ENCODE measurements at places on chromosomes 16 and 17. TPM values are rescaled to one million over a fixed set of nuclear protein-coding genes. Genes with fewer than 3 reads are reported as not detected.

DNA sequence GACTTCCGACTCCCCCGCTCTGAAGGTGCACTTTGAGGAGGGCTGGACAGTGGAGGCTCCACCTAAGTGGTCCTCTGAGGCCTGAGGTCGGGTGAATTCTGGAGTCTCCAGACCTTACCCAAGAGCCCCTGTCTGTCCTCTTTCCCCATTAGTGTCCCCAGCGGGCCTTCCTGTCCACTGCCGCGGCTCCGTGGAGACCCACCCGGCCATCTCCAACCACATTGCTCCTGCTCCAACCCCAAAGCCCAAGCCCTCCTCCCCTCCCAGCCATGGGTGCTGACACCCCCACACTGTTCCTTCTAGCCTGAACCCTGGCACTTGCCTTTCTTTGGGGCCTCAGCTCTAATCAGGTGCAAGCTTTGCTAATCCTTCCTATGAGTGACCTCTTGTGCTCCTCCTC, 283.1 kb upstream of the TNRC6C start:
- DNase-seq, result peak; percentile 59
- no peaks in the 10 kb centered on the region for H3K4me1 ChIP-seq
- no peak overlapping the region for H3K4me3 ChIP-seq
- peaks cover 3% of the 10 kb centered on the region for H3K36me3 ChIP-seq
- H3K27ac ChIP-seq, result no peak overlapping the region

- H3K27ac ChIP-seq, result peak overlapping the region; percentile 99
- H3K4me3 ChIP-seq, result peak overlapping the region; percentile 92
- no peak for DNase-seq
- no peaks in the 10 kb centered on the region for H3K27me3 ChIP-seq
Measured at GRCh38 chr16:71895679-71896365, 491 bp downstream of the IST1 start.

- H3K36me3 ChIP-seq, result no peaks in the 10 kb centered on the region
- peaks cover 11% of the 10 kb centered on the region for H3K4me1 ChIP-seq
- H3K27ac ChIP-seq, result no peak overlapping the region
- peak; percentile 61 for DNase-seq
- H3K27me3 ChIP-seq, result no peaks in the 10 kb centered on the region
Measured at GRCh38 chr16:75203096-75203495, 3.9 kb downstream of the CTRB2 start.

Gene ZP2
- not detected for total RNA-seq

- no peak overlapping the region for H3K27ac ChIP-seq
- no peaks in the 10 kb centered on the region for H3K27me3 ChIP-seq
- DNase-seq, result no peak
- H3K4me1 ChIP-seq, result peaks cover 37% of the 10 kb centered on the region
- no peaks in the 10 kb centered on the region for H3K36me3 ChIP-seq
Measured at GRCh38 chr17:80065478-80066170, 29.2 kb downstream of the CCDC40 start.

GRCh38 chr16:23107117-23107516, 42.1 kb downstream of the USP31 start:
- H3K4me1 ChIP-seq, result peaks cover 13% of the 10 kb centered on the region
- H3K27me3 ChIP-seq, result no peaks in the 10 kb centered on the region
- H3K4me3 ChIP-seq, result no peak overlapping the region
- no peak overlapping the region for H3K27ac ChIP-seq
- H3K36me3 ChIP-seq, result peaks cover 8% of the 10 kb centered on the region

GRCh38 chr16:56747486-56748045, 17.6 kb downstream of the NUP93 start:
- peak overlapping the region; percentile 30 for H3K27ac ChIP-seq
- peaks cover 78% of the 10 kb centered on the region for H3K4me1 ChIP-seq
- DNase-seq, result no peak

DNA sequence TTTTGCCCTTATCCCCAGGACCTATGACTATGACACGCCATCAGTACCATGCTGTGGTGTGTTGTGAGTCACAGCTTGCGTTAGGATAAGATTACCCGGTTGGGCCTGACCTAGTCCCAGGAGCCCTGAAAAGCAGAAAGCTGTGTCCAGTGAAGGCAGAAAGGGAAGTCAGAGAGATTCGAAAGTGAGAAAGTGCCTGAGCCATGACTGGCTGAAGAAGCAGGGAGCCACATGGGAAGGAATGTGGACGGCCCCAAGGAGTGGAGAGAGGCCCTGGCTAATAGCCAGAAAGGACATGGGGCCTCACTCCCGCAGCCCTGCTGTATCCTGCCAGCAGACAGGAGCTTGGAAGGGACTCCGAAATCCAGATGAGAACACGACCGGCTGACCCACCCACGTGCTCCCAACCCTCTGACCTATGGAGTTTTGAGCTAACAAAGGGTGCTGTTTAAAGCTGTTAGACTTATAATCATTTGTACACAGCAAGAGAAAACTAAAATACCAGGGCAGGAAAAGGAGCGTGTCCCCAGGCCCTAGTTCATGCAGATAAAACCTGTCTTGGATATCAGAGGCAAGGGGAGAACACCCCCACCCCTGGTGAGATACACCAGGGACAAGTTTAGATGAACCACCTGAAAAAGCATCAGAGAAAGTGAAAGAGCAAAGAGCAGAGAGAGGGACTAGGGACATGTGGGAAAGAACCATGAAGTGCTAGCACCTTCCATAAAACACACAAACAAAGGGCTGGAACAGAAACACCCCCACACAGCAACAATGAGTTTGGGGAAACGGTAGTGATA, 115.3 kb downstream of the SLC39A11 start:
- peak overlapping the region; percentile 60 for H3K4me3 ChIP-seq
- peak overlapping the region; percentile 98 for H3K27ac ChIP-seq
- no peaks in the 10 kb centered on the region for H3K27me3 ChIP-seq
- no peak for DNase-seq
- peaks cover 28% of the 10 kb centered on the region for H3K4me1 ChIP-seq
- no peaks in the 10 kb centered on the region for H3K36me3 ChIP-seq

Gene NPIPB9
- 2.9 TPM for total RNA-seq

Gene CACNG4
- 6.9 TPM for total RNA-seq

GRCh38 chr17:9195411-9195810, 174.1 kb downstream of the NTN1 start:
- no peak for DNase-seq
- no peaks in the 10 kb centered on the region for H3K36me3 ChIP-seq
- H3K4me1 ChIP-seq, result peaks cover 23% of the 10 kb centered on the region

Gene SMIM36
- total RNA-seq, result not detected

GRCh38 chr16:26365161-26365940, 673.6 kb downstream of the HS3ST4 start:
- DNase-seq, result no peak
- no peaks in the 10 kb centered on the region for H3K4me1 ChIP-seq
- no peaks in the 10 kb centered on the region for H3K27me3 ChIP-seq
- H3K36me3 ChIP-seq, result no peaks in the 10 kb centered on the region
- no peak overlapping the region for H3K27ac ChIP-seq

Gene ST6GALNAC1
- not detected for total RNA-seq

Gene LRRC75A
- 4.1 TPM for total RNA-seq

Gene RSPRY1
- 42.6 TPM for total RNA-seq

Gene OTOP2
- not detected for total RNA-seq

DNA sequence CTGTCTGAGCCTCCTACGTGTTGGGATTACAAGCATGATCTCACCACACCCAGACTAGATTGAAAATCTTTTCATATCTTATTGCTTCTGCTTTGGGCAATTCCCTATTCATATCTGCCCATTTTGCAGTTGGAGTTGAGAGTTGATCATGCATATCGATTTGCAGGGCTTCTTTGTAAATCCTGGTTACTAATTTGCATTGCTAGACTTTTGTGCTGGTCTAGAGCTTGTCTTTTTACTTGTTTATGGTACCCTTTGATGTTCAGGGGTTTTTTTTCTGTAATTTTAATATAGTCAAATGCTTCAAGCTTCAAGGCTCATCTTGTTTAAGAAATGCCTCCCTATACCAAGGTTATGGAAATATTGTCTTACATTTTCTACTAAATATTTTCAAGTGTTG, 23.5 kb upstream of the CMIP start:
- H3K4me1 ChIP-seq, result no peaks in the 10 kb centered on the region
- no peak overlapping the region for H3K4me3 ChIP-seq
- no peak for DNase-seq
- H3K27ac ChIP-seq, result no peak overlapping the region

DNA sequence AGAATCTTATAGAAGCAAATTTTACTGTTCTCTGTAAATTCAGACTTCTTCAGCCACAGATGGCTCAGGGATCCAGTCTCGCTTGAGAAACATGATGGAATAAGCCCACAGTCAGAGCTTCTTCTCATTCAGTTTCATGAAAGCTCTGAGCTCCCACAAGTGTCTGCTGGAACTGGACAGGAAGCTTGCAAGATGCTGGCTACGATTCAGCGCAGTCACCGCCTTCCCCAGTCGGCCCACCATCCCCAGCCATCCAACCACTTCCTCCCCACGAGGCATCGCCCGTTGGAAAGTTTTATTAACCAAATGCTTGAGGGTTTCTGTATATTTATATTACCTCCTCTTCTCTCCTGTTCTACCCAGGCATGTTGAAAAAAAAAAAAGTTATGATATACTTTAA, 171.7 kb downstream of the ZFHX3 start:
- peaks cover 73% of the 10 kb centered on the region for H3K4me1 ChIP-seq
- no peaks in the 10 kb centered on the region for H3K27me3 ChIP-seq
- peak overlapping the region; percentile 99 for H3K27ac ChIP-seq
- peak overlapping the region; percentile 20 for H3K4me3 ChIP-seq
- peaks cover 6% of the 10 kb centered on the region for H3K36me3 ChIP-seq

GRCh38 chr16:67150047-67150832, 558 bp downstream of the B3GNT9 start:
- peaks cover 23% of the 10 kb centered on the region for H3K4me1 ChIP-seq
- H3K27ac ChIP-seq, result peak overlapping the region; percentile 87
- H3K36me3 ChIP-seq, result peaks cover 9% of the 10 kb centered on the region
- H3K4me3 ChIP-seq, result peak overlapping the region; percentile 78
- DNase-seq, result no peak

DNA sequence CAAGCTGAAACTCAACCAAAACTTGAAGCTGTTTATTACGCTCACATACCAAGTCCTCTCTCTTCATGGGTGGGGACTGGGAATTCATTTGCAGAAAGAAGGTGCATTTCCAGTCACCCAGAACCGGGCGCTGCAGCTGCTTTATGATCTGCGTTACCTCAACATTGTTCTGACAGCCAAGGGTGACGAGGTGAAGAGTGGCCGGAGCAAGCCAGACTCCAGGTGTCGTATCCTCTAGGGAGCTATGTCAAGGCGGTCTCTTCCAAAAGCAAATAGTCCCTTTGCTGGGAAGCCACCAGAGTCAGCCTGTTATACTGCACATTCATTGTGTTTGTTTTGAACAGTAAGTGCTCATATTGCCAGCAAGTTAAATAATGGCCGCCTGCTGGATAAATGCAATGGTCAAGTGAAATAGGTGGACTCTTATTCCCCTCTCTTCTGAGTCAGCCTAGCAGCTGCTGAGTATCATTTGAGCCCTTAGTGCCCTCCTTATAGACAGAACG, 12.7 kb downstream of the COG1 start:
- H3K27me3 ChIP-seq, result no peaks in the 10 kb centered on the region
- peak; percentile 26 for DNase-seq
- no peak overlapping the region for H3K4me3 ChIP-seq

GRCh38 chr16:2930236-2930635, 18.5 kb downstream of the FLYWCH1 start:
- H3K4me3 ChIP-seq, result no peak overlapping the region
- peaks cover 12% of the 10 kb centered on the region for H3K36me3 ChIP-seq
- peaks cover 4% of the 10 kb centered on the region for H3K4me1 ChIP-seq
- DNase-seq, result no peak
- no peak overlapping the region for H3K27ac ChIP-seq
- no peaks in the 10 kb centered on the region for H3K27me3 ChIP-seq

GRCh38 chr16:11994143-11995119, 17.9 kb downstream of the SNX29 start:
- peaks cover 8% of the 10 kb centered on the region for H3K4me1 ChIP-seq
- DNase-seq, result no peak
- no peak overlapping the region for H3K4me3 ChIP-seq
- no peak overlapping the region for H3K27ac ChIP-seq
- no peaks in the 10 kb centered on the region for H3K27me3 ChIP-seq
- H3K36me3 ChIP-seq, result peaks cover 3% of the 10 kb centered on the region

Gene KRTAP4-3
- not detected for total RNA-seq

- H3K4me3 ChIP-seq, result no peak overlapping the region
- no peaks in the 10 kb centered on the region for H3K36me3 ChIP-seq
- no peak overlapping the region for H3K27ac ChIP-seq
Measured at GRCh38 chr17:2937331-2938003, 125.9 kb downstream of the OR1D5 start.

Gene CACNG3
- not detected for total RNA-seq

GRCh38 chr17:21025451-21025850, 17.4 kb downstream of the USP22 start:
- no peaks in the 10 kb centered on the region for H3K27me3 ChIP-seq
- no peak overlapping the region for H3K4me3 ChIP-seq
- peaks cover 55% of the 10 kb centered on the region for H3K4me1 ChIP-seq
- DNase-seq, result no peak
- H3K27ac ChIP-seq, result no peak overlapping the region

DNA sequence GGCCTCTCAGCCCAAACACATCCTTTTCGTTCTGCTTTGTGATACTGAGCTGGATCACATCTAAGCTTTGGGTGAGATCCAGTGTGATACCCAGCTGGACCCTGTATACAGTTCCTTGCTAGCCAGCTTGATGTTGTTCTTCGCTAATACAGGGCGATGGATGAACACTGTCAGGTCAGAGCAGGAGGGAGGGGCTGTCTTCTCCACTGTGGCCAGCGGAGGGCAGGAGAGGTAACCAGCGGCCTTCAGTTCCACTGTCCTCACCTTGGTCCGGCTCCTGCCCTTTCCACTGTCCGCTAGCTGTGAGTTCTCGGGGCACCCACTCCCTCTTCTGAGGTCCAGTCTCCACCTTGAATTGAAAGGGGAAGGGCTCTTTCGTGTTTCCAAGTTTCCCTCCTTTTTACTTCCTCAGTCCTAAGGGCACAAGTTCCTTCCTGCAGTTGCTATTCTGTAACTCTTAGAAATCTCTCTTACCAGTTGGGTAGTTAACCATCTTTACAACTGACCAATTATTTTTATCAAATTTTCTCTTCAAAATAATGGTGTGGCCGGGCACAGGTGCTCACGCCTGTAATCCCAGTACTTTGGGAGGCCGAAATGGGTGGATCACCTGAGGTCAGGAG, 3.0 kb upstream of the ZNF213 start:
- no peaks in the 10 kb centered on the region for H3K27me3 ChIP-seq
- peaks cover 8% of the 10 kb centered on the region for H3K36me3 ChIP-seq
- peaks cover 37% of the 10 kb centered on the region for H3K4me1 ChIP-seq
- DNase-seq, result no peak
- H3K4me3 ChIP-seq, result no peak overlapping the region

Measured in chondrocyte (in vitro differentiated cells).